Osteocyte (in vitro differentiated cells): ENCODE measurements at places on chromosomes 16 and 17. TPM values are rescaled to one million over a fixed set of nuclear protein-coding genes. Genes with fewer than 3 reads are reported as not detected.

Gene UBE2Z
- total RNA-seq, result 100 and 102 TPM in 2 replicates

Gene PSME3
- total RNA-seq, result 111 and 121 TPM in 2 replicates

Gene MPP2
- total RNA-seq, result 3.5 and 4.4 TPM in 2 replicates

DNA sequence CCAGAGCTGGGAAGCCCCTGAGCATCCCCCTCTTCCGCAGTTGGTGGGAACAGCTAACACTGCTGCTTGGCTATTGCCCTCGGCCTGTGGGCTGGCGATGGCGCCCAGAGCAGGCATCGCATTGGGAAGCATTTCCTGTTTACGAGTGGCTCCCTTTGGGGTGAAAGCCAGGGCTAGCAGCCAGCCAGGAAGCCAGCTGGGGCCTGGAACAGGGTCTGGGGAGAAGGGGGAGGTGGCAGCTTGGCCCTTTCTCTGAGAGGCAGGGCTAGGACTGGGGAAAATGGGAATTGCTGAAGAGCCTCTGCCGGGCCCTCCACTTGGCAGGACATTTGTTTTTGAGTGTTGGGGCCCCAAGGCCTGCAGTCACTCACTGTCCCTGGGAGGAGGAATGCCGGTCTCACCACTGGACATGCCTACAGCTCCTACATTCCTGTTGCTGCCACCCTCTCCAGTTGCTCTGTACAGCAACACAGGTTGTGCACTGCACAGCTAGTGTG is 2.4 kb upstream of the MTSS2 start:
- no peak for DNase-seq

GRCh38 chr17:81510785-81511553 is 1.6 kb downstream of the ACTG1 start:
- DNase-seq, result no peak

GRCh38 chr17:29163563-29163962 is 16.6 kb downstream of the MYO18A start:
- DNase-seq, result no peak

DNA sequence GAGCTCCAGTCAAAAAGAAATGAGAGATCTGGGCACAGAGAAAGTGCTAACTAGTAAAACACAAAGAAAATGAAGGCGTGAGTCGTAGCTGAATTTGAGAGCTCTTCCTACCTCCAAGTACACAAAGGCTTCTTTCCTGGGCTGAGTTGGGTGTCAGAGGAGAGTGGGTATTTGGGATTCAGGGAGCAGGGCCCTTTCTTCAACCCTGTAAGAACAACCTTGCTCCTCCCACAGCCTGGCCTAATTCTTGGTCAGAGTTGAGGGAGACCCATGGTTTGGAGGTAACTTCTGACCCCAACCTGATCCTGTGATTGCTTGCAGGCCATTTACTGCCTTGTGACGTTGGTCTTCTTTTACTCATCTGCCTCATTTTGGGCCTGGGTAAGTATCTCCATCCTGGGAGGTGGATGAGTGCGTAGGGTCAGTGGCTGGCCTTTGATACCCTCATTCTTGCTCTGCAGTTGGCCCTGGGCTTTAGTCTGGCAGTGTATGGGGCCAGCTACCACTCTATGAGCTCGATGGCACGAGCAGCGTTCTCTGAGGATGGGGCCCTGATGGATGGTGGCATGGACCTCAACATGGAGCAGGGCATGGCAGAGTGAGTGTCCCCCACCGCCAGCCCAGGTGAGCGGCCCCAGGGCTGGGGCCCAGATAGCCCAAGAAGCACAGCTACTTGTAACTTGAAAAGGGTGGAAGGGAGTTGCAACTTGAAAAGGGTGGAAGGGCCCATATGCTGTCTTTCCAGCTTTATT is 1.3 kb downstream of the TMEM208 start:
- DNase-seq, result no peak

GRCh38 chr17:47801176-47801765 is 20.3 kb downstream of the OSBPL7 start:
- no peak for DNase-seq

DNA sequence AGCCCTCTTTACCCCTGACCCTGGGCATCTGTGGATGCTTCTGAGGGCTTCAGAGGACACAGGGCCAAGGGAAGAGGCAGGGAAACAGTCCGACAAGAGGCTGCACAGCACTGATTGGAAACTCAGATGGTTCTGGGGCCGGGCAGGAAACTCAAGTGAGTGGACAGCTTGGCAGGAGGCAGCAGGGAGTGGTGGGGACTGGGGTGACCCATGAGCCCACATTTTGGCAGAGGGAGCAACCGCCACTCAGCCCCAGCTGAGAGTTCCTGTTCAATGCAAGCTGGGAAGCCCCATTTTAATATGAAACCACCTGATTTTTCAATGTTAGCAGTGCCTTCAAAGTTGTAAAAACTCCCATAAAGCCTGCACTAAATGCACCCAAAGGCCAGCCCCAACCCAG is 1.5 kb upstream of the VASN start:
- no peak for DNase-seq

GRCh38 chr16:11796227-11797165 is 562 bp downstream of the ZC3H7A start:
- peak; percentile 85 for DNase-seq

GRCh38 chr17:50624321-50624934 is 10.3 kb upstream of the ABCC3 start:
- no peak for DNase-seq

GRCh38 chr16:6684076-6684673 is 648.5 kb upstream of the RBFOX1 start:
- DNase-seq, result no peak

DNA sequence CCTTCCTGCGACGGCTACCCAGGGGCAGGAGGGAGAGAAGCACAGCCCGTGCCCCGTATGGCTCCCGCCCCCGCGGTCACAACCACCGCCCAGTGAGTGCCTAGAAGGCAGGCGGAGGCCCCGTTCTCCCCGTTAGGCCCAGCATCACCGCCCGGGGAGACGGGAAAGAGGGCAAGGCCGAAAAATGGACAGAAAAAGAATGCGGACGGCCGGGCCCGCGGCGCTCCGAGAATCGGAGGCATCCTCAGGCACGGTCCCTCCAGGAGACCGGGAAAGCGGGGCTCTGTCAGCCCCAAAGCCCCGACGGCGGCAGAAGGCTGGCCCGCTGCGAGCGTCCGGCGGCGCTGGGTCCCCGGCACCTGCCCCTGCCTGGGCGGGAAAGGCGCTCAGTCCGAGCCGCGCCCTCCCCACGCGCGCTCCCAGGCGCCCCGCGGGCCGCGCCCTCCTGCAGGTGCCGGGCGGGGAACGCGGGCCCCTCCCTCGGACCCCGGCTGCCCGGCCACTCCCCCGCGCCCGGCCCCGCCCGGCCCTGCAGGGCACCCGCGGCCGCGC is 407 bp downstream of the MCRIP1 start:
- no peak for DNase-seq

DNA sequence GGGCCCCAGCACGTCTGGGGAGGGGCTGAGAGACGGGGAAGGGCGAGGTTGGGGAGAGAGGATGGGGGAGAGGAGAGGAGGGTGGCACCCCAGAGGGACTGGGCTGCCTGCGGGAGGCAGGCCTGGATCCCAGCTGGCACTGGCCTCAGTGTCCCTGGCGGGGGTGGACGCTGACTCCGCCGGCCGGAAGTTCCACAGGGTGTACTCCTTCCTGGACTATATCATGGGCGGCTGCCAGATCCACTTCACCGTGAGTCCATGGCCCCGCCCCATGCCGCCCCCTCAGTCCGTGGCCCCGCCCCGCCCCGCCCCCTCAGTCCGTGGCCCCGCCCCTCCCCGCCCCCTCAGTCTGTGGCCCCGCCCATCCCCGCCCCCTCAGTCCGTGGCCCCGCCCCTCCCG is 11.3 kb downstream of the CPNE7 start:
- no peak for DNase-seq

- DNase-seq, result no peak
Observed at GRCh38 chr17:76834870-76835269, 33.3 kb upstream of the MGAT5B start.
